ENCODE measurements at places on chromosomes 16 and 17. TPM values are rescaled to one million over a fixed set of nuclear protein-coding genes. Genes with fewer than 3 reads are reported as not detected.

DNA sequence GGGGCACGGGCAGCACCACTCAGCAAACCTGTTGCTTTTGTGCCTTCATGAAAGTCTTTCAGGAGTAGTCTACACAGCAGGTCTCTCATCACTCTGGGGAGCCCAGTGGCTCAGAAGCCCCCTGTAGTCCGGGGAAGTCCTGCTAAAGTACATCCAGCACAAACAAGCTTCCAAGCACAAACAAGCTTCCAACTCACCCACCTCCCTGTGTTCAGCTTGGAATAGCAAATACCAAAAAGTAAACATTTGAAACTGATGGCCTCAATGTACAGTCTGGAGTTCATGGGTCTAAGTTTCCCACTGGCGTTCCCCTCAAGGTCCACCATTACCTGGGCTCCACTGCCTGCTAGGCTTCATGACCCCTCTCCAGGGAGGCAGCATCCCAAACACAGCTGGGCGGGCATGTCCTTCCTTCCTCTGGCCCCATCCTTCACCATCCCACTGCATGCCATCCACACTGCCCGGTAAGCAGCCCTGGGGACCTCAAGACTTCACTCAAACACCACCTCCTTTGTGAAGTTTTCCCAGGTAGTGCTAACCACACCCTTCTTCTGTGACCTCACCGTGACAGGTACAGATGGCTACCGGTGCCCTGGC lies 62.8 kb upstream of the SIAH1 start:
- no peak for DNase-seq

KCNH6 gene
- total RNA-seq, result not detected

GRCh38 chr17:44966348-44967025 lies 1.6 kb downstream of the C1QL1 start:
- no peak for DNase-seq

DNA sequence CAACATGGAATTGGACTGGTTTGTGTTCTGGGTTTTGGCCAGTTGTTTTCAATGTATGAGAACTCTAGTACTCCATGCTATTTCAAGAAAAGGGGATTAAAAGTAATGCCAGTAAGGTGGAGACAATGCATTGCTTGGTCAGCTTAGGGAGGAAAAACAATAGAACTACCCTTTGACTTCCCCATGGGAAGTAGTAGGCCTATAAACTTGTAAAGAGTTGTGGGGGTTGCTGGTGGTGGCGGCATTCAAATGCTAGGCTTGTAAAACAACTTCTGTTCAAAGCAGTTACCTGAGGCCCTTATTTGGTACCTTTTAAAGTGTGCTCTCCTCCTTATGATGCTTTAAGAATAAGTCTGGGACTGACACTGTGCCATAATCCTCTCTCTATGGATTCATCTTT lies 9.4 kb downstream of the MAP3K3 start:
- DNase-seq, result no peak

- DNase-seq, result no peak
Observed at GRCh38 chr16:87483481-87483880, 9.3 kb downstream of the ZCCHC14 start.

PPP4C gene
- 54.2 TPM for total RNA-seq

- no peak for DNase-seq
Observed at GRCh38 chr16:85660843-85661739, 27.7 kb downstream of the GINS2 start.

B4GALNT2 gene
- total RNA-seq, result not detected

GRCh38 chr17:34645594-34645993 lies 66.2 kb downstream of the TMEM132E start:
- DNase-seq, result no peak

KRT23 gene
- total RNA-seq, result not detected

DNA sequence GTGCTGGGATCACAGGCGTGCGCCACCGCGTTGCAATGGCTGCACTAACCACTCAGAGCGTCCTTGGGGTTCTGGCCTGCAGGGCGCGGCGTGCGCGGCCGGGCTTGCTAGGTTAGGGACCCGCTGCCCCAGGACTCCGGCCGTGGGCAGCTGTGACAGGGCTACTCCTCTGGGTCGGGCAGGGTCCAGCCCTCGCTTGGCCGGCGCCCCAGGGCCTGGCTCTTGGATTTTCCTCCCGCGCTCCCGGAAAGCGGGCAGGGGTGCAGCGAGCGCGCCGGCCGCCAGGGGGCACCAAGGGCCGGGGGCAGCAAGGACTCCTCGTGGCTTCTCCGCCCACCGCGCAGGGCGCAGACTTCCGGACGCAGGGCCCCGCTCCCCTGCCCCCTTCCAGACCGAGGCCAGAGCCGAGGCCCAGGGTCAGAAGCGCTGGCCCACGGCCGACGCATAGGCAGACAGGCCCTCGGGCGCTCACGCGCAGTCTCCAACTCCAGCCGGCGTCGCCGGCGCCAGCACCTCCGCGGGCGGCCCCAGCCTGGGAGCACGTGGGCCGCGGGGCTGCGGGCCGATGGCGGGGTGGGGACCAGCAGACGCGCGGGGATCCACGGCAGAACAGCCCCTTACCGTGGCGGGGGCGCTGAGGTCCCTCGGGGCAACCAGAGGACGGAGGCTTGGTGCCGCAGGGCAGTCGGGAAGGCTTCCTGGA lies 355 bp downstream of the TLE7 start:
- DNase-seq, result no peak

- DNase-seq, result no peak
Observed at GRCh38 chr17:19555746-19556145, 22.1 kb downstream of the SLC47A1 start.

GRCh38 chr17:81033535-81034167 lies 1.3 kb upstream of the BAIAP2 start:
- no peak for DNase-seq

RPUSD1 gene
- total RNA-seq, result 13.9 TPM

GRCh38 chr17:35745246-35745645 lies 7.8 kb downstream of the GAS2L2 start:
- DNase-seq, result no peak

DNA sequence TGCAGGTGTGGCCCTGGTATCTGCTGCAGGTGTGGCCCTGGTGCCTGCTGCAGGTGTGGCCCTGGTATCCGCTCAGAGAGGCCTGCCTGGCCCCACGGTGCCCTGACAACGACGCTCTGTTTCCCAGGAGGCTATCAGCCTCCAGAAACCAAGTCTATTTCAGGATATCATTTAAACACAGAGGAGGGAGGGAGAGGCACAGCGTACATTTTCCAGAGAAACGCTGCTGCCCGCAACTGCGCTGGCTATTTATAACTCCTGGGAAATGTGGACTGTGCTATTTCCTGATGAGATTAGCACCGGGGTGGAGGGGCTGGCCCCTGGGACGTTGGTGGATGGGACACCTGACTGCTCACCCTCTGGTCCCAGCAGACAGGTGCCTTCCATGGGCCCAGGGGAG lies 22.5 kb downstream of the TIMM22 start:
- no peak for DNase-seq

- peak; percentile 59 for DNase-seq
Observed at GRCh38 chr16:23504453-23505179, 5.7 kb downstream of the GGA2 start.

DNA sequence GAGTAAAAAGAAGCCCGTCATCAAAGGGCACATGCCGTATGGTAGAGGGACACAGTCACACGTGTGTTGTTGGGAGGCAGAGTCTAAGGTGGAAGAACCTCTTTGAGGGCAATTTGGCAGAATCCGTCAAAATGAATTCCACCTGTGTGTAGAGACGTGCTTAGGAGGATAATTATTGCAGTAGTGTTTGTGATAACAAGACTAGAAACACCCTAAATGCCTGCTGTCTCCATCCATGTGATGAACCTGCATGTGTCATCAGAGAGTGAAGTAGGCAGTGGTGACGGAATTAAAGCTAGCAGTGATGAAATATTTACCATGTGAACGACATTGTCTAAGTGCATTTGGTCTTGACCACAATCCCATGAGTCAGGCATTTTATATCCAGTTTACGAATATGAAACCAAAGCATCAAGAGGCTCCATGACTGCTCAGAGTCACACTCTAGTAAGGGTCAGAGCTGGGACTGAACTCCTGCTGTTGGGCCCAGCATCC lies 61.3 kb upstream of the ADORA2B start:
- no peak for DNase-seq

DNA sequence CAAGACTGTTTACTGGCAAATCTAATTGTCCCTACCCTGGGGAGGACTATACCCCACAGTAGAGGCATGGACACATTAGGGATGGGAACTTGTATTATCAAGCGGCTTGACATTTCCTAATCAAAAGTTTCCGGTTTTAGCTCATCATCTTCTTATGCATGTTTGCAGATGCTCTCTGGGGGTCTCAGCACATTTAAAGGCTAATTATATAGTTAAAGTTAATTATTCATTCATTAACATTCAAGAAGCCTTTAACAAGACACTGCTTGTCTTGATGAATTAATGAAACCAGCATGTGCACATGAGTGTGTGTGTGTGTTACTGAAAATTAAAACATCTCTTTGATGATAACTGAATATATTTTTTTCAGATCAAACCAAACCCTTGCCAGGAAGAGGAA lies 377.1 kb downstream of the GRIN2A start:
- no peak for DNase-seq

DNA sequence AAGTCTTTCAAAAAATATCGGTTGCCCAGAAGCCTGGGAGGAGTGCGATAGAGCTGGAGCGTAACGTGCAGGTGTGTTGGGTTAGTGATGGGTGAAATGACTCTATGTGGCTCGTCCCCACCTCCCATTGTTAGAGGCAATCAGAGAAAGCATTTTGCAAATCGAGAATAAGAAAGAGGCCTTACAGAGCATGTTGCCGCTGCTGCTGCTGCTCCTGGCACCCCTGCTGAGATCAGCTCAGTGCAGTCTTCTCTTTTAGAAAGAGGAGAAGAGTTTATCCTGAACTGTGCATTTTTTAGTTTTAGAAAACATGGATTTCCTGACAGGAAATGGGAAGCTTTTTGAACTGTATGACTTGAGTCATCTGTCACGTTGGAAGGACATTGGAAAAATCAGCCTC lies 774.5 kb upstream of the RBFOX1 start:
- no peak for DNase-seq

KIAA0753 gene
- total RNA-seq, result 27.5 TPM

DNA sequence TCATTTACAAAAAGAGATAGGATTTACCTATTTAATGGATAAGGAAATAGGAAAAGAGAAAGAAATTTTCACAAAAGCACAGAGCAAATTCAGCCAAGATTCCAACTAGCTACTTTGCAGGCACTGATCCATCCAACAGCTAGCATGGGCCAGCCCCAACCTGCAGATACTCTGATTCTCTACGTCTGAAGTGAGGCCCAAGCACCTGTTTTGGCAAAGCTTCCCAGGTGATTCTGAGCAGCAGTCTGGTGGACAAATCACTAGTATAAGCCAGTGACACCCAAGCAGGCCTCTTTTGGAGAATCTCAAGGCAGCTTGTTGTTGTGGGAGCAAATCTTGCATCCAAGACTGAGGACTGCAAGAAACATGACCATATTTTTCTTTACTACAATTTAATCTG lies 20.9 kb upstream of the CALB2 start:
- DNase-seq, result no peak

CSF3 gene
- 43.2 TPM for total RNA-seq

GRCh38 chr16:56005958-56006357 lies 130.8 kb upstream of the CES5A start:
- DNase-seq, result no peak

- DNase-seq, result no peak
Observed at GRCh38 chr17:68238871-68239253, 9.0 kb upstream of the AMZ2 start.

GRCh38 chr17:18016426-18016825 lies 22.5 kb downstream of the ATPAF2 start:
- no peak for DNase-seq

HS3ST4 gene
- total RNA-seq, result not detected

TMEM114 gene
- total RNA-seq, result not detected

GAS7 gene
- total RNA-seq, result 70.8 TPM

NATD1 gene
- total RNA-seq, result 9.7 TPM

- DNase-seq, result no peak
Observed at GRCh38 chr17:39651923-39652586, 13.1 kb upstream of the TCAP start.

DNA sequence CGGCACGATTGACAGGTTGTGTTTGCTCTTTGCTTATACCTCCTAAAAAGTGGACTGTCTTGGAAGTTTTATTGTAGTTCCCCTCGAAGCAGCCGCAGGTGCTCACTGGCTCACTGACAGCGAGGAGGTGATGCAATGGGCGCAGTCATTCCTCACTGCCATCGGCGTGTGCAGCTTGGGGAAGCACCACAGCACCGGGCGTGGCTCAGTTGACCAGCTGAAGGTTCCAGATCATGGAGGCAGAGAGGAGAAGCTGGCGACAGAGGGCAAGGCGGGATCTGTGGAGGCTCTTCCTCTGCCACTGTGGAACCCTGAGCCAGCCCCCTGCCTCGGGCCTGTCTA lies 72.1 kb upstream of the TNRC6C start:
- DNase-seq, result no peak

DNA sequence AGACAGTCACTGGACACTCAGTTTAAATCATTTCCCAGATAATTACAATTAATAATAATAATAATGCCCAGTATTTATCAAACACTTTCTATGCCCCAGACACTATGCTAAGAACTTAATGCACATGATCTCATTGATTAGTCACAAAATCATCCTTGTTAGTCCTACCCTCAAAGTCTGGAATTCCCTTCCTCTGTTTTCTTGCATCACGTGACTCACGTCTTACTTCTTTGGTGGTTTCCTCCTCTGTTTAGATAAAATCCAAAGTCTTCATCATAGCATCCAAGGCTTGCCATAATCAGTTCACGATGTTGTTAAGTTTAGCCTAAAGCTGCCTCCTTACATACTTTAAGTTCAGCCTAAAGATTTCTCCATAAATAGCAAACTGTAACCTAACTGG lies 471.9 kb downstream of the PMP22 start:
- DNase-seq, result no peak

DNA sequence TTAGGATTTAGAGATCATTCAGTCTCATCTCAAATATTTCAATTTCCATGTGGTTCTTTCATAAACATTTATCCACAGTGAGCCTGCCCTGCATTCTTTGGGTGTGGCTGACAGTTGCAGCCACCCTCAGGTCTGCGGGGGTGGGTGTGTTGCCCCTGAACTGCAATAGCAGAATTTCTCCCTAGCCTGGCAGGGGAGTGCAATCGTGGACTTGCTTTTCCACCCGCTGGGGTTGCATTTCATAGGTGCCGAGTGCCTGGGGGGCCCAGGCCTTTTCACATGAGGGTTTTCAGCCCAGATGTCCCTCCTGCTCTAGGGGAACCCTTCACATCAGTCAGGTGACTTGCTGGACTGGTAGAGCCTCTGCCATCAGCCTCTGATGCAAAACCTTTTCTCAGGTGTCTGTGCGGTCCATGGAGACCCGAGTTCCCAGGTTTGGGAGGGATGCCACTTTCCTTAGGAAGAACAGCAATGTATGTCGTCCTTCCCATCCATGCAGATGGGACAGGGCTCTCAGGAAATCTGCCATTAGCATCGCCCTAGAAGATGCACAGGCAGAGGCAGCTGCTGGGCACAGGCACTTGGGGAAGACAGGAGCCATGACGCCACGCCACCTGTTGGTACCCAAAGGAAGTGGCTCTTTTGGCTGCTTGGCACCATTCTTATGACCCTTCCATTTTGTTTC lies 2.4 kb upstream of the USP36 start:
- no peak for DNase-seq

PYDC1 gene
- total RNA-seq, result not detected

- DNase-seq, result no peak
Observed at GRCh38 chr17:951325-952132, 28.0 kb downstream of the NXN start.

GRCh38 chr16:500709-501108 lies 26.8 kb upstream of the CAPN15 start:
- DNase-seq, result no peak

TMEM208 gene
- 32.2 TPM for total RNA-seq

All from thoracic aorta (tissue), 2 donors.